Left lung (tissue), 14 donors: ENCODE measurements at places on chromosomes 5 and 9. TPM values are rescaled to one million over a fixed set of nuclear protein-coding genes. Genes with fewer than 3 reads are reported as not detected.

- no peak for DNase-seq
These were observed 222.2 kb downstream of the AOPEP start for GRCh38 chr9:94948567-94949235.

DNA sequence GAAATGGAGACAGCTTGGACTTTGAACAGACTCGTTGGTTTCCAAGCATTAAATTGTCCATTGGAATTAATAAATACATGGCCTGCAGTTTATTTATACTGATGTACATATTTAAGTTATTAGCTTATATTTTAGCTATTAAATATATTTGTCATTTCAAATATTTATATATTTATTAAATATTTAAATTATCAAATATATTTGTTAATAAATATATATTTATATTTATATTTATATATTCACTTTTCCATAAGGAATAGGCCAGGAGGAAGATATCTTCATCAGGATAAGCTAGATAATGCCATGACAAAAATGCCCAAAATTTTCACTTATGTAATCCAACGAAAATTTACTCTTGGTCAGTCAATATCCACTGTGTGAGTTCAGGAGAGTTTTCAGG, 229.9 kb downstream of the ZNF608 start:
- no peak for DNase-seq

SLCO4C1 gene
- total RNA-seq = 39.8 TPM

PLGRKT gene
- total RNA-seq = 23.2 TPM

- no peak for DNase-seq
These were observed 5.1 kb upstream of the CDC42SE2 start for GRCh38 chr5:131258733-131259132.

DNA sequence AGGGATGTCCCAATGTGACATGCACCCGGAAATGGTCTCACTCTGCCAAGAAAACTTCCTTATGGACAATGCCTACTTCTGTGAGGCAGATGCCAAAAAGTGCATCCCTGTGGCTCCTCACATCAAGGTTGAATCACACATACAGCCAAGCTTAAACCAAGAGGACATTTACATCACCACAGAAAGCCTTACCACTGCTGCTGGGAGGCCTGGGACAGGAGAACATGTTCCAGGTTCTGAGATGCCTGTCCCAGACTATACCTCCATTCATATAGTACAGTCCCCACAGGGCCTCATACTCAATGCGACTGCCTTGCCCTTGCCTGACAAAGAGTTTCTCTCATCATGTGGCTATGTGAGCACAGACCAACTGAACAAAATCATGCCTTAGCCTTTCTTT, 37.6 kb upstream of the CCDC152 start:
- DNase-seq = no peak

DNA sequence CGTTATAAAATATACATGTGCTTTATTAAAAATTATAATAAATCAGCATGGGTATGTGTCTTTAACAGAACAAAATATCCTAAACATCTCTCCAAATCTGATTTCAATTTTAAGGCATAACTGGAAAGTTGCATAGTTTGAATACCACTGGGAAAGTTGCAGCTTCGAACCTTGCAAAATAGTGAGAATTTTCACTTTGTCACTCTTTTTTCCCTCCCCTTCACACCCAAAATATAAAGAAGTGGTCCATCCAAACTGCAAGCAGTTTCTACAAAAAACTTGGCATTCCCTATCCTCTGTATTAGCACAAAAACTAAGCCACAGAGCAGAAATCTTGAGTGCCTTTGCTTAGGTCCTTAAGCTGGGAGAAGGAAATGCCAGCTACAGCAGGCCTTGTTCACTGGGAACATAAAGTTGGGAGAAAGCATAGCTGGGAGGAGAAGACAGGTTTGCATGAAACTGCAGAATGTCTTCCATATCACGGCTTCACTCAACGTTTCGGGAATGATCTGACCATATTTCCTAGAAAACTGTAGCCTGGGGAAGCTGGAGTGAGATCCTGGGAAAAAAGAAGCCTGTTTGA, 400.3 kb downstream of the EBF1 start:
- no peak for DNase-seq

PPWD1 gene
- total RNA-seq = 31.0 TPM

ACSL6 gene
- total RNA-seq = 1.1 TPM

CLIC3 gene
- 85.4 TPM for total RNA-seq

GRCh38 chr5:11126844-11127243, 365.8 kb upstream of the DAP start:
- no peak for DNase-seq

PCDHB10 gene
- 1.5 TPM for total RNA-seq

DNA sequence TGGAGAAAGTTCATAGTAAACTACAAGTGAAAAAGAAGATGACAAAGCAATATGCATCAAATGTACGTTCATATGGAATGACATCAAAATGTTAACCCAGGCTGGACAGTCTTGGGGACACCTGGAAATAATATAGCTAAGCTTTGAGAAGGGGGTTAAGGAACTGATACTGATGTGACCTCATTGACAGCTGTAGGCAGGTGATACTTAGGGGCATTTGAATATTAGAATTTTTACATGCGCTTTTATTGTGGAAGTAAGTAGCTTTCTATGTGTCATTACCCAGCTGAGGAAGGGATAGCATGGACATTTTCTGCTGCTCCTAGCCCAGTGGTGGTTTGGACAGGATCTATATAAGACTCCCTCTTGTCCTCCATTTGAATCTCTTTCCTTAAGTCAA, 299.7 kb downstream of the CWC27 start:
- no peak for DNase-seq

MTREX gene
- total RNA-seq = 61.1 TPM
